ENCODE measurements at places on chromosomes 5 and 9.

DNA sequence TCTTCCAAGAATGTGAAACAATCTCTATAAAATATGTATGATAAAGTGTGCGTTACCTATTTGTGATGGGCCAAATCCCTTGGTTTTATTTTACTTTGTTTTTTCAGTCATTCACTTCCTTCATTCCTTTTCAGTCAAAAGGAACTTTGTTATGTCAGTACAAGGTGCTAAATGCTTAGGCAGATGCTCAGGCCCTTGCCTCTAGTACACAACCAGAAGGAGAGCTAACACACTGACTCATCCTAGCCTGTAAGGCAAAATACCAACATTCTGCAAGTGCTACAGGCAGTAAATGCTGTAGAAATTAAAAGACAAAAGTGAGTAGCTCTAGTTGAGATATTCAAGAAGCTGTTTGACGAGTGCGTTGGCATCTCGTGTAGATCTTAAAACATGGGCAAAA, 49.4 kb downstream of the TRPM6 start:
- no peak for DNase-seq

DNA sequence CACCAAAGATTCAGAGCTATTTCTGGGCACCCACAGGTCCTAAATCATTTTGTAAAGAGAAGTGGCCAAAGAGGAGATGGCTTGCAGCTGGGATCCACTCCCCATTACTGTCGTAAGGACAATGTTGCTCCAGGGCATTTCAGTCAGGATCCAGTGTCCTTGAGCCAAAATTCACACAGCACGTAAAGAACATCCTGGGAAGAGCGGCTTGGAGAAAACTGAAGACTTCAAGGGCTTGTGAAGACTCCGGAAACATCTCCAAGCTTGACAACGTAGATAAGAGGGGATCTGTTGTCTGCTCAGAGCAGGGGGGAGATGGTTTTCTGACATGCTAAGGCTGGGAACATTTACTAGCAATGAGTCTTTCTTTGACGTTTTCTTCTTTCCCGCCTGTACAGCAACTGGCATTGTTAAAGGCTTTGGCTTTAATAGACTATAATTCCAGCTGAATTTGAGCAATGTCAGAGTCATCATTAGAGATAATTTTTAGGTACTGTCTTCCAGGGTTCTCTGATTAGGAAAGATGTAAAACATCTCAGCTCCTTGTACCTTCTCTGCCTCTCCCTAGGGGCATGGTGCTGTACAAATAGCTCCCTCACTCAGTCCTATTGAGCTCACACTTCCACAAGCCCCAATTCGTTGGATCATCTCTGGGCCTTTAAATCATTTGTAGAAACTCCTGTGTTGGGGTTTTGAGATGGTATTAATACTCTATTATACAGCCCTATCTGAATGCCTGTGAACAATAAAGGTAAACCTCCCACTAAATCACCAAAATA, 39.7 kb downstream of the EGFLAM start:
- DNase-seq = no peak

DNA sequence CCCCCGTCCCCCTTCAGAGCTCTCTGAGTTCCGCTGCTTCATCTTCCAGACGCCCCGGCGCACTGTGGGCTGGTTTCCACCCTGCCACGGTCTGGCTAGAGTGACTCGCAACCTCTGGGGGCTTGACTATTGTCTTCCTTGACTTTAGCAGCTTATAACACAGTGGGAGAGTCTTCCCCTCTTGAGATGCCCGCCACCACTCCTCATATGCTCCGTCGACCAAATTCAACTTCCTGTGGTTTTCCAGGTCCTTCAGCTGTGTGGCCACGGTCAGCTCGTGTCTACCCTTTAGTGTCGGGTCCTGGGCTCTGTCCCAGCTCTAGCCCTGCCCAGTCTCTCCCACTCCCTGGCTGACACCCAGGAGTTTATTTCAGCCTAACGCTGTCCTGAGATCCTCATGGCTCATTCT, 28.2 kb upstream of the NCS1 start:
- DNase-seq = peak; percentile 42

DNA sequence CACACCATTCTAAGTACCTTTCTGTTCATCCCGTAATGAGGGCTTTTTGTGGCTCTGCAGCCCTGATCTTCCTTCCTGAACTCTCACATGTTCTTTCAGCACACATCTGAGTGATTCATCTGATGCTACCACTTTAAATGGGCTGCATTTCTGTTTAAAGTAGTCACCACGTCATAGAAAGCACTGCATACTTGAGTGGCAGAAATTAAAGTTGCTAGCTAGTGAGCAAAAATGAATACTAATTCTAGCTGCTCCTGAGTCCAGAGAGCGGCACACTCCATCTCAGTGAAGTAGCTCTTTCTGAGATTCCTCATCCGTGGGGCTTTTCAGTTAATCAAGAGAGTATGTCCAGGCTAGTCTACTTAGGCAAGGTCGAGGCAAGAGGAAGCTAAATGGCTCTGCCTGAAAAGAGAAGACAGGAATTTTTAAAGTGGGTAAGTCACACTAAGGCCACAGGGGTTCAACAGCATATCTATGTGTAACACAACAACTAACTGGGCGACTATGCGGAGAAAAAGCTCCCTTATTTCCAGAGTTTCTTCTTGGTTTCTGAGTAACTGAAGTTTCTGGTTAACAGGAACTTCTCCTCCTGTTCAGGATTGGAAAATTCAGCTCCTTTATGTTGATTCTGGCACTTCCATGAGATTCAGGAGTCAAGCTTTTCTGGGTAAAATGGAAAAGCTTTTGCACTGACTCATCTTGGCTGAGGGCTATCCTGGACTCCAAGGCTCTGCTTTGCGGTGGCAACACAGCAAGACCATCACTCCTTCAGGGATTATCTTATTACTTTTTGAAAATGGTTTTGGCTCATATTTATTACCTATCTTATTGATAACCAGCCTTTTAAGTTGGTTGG, 109.5 kb downstream of the TAF11L14 start:
- peak; percentile 68 for DNase-seq

DNA sequence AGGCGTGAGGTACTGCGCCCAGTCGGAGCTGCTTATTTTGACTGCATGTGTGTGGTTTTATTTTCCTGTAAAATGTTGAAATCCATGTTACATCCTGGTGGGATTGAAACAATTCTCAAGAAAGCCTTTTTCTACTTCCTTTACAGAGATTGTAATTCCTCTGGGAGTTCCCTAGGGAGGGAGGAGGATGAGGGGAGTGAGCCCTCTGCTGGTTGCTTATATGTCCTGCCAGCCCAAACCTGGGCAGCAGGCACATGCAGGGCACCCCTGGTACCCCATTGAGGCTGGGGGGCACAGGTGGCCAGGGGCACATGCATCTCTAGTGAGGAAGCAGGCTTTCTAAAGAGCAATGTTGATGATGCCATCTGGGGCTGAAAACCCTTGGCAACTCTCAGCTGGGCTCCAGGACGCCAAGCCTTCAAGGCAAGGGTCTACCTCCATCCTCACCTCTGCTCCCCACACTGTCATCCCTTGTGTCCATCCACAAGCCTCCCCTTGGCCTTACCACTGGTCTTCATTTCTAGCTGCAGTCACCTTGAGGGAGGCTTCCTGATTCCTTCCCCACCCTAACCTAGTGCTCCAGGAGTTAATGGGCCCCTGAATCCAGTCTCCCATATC, 84.7 kb upstream of the TNFSF8 start:
- peak; percentile 64 for DNase-seq

GRCh38 chr5:172959824-172960799, 888 bp downstream of the RPL26L1 start:
- no peak for DNase-seq

GRCh38 chr5:26666371-26666770, 372.0 kb downstream of the CDH9 start:
- no peak for DNase-seq

DNA sequence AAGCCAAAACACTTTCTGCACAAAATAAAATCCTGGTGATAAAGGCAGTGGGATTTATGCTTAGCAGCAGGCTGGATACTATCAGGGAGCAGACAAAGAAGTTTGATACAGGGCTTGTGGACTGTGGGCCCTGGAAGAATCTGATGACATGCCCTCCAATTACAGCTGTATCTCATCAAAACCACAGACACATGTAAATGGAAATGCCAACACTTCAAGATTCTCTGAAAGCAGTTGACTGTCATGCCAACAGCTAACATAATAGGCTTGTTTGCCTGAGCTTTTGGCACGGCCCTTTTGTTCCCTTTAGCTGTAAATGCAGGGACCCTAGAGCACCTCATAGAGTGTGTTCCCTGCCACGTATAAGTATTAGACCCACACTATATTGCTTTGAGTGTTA, 114.4 kb downstream of the STK32A start:
- no peak for DNase-seq

GRCh38 chr5:42242881-42243485, 180.3 kb upstream of the GHR start:
- no peak for DNase-seq

DNA sequence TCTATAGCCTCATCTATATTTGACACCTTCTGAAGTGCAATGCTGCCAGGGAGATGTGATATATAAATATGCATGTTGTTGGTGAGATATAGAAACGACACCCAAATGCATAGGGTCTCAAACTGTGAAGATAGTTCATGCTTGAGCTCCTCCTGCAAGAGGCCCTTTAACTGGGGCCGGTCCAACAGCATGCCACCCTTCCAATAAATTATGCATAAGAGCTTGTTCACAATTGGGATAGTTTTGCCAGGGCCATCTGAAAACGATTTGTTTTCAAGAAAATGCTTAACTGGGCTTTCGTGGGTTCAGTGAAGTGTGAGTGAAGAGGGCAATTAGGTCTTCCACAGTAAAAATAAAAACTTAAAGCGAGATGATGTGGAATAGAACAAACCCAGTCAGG, 424.2 kb upstream of the WWC1 start:
- no peak for DNase-seq

DNA sequence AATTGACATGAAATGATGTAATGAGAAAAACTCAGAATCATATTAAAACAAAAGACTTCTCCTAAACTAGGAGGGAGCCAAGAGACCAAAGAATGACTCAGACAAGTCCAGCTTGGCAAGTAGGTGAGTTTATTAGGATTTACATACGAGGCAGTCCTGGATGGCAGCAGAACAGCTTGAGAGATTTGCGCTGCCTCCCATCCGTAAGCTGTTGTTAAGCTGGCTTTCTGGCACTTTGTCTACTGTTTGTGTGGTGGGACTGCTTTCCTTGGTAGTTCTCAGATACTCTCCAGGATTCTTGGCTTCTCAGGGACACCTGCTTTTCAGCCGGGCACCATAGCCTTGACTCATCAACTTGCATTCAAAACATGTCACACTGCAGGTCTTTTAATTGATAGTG, 57.6 kb downstream of the COX7C start:
- no peak for DNase-seq

GRCh38 chr5:31078956-31079355, 114.5 kb upstream of the CDH6 start:
- no peak for DNase-seq

- no peak for DNase-seq
These were observed 559 bp downstream of the ROR2 start for GRCh38 chr9:91949392-91949945.

GRCh38 chr9:33112094-33112493, 35.6 kb upstream of the SMU1 start:
- DNase-seq = no peak

DNA sequence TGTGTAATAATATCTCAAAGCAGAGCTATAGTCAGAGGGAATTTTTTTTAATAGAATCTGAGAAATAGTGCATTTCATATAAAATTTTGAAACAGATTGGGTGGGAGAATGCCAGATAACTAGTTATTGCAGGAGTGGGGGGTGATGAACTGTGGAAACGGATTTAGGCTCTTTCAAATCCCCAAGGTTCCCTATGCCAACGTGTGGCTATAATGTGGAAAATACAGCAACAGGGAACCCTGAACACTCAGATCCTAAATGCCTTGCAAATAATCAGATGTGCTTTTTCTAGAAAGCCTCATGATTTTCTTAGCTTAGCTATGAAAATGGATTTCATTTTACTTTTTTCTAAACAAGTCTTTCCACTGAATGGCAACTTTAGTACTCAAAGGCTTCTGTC, 180.5 kb upstream of the DMAC1 start:
- no peak for DNase-seq

Measured in IMR-90 (cell line).